ENCODE measurements at places on chromosomes 6 and 20.

DNA sequence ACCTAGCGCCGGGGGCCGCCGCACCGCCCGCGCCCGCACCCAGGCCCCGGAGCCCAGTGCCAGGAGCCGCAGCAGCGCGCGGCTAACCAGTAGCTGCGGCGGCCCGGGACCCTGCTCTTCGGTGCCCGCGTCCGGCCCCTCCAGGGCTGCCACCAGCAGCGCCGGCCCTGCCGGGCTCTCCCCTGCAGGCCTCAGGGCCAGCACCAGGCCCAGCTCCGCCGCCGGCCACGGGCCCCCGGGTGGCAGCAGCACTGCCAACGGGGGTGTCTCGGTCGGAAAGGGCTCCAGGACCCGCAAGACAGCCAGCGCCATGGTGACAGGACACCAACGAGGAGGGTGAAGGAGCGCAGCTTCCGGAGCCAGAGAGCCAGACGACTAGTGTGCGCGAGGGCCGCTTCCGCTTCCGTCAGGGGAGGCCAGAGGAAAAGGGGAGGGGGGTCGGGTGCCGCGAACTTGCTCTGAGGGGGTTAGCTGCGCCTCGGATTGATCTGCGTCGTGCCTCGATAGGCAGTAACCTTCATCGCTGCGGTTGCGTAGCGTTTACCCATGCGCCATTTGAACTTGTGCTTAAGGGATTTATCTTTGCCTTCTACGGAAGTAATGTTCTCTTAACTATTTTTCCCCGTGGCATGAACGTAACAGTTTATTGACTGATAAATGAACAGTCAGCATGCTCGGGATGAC is at the start of gene PEX6:
Gene PEX6, minus strand, starts transcription at position 343 of the 684 bp plus-strand sequence. Its CDS starts 31 bp downstream, at position 312.
- peak; percentile 91 for DNase-seq

GRCh38 chr6:40996591-40997233 is 42.3 kb downstream of the UNC5CL start:
- no peak for DNase-seq

- no peak for DNase-seq
These were observed 119.3 kb upstream of the CST7 start for GRCh38 chr20:24829649-24830370.

- DNase-seq = no peak
These were observed 81.9 kb downstream of the RALGAPA2 start for GRCh38 chr20:20630551-20630950.

- DNase-seq = no peak
These were observed 36.6 kb downstream of the EZR start for GRCh38 chr6:158782432-158783166.

DNA sequence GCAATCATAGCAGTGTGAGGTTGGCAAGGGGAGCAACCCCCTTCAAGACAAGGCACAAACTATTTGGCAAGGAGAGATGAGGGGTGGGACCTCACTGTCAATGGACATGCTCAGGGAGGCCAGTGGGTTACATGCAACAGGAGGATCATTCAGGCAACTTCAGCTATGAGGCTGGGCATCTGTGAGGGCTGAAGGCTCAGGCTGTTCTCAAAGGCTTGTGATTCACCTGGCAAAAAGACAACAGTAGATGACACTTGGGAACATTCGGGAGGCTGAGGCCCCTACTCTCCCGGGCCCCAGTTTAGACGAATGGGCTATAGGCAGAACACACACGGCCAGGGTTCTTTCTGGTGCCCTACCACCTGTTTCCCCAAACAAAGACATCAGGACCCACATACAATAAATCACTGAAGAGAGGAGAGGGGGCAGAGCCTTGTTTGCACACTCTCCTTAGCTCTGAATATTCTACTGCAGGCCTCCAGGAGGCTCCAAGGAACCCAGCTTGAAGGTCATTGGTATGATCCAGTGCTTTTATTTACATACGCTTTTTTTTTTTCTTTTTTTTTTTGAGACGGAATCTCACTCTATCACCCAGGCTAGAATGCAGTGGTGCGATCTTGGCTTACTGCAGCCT is 7.9 kb downstream of the TUBB start:
- DNase-seq = no peak

GRCh38 chr6:155235087-155235486 is 28.7 kb upstream of the CLDN20 start:
- DNase-seq = no peak

DNA sequence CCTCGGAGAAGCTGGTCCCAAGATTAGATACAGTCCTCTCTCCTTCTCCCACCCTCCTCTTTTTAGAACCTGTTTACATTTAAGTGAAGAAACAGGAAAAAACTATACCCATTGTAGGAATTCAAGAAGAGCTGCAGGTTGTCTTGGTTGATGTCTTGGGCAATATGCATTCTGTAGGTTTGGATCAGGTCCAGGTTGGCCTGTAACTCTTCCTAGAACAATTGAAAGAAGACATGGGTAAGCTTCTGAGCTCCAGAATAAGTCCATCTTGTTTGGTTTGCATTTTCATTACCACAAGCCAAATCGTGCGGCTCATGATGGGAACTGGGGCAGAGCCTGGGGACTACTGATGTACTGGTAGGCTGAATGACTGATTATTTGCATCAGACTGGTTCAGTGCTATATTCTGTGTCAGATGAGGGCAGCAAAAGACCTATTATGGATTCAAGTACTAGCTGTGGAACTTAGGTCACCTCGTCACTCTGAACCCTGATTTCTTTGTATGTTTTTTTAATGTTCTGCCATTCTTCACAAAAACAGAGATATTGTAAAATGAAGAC is 20.3 kb upstream of the SLA2 start:
- no peak for DNase-seq

- DNase-seq = no peak
These were observed 81.6 kb downstream of the PXDC1 start for GRCh38 chr6:3669916-3670315.

- no peak for DNase-seq
These were observed 339.2 kb upstream of the JAG1 start for GRCh38 chr20:11012975-11013374.

DNA sequence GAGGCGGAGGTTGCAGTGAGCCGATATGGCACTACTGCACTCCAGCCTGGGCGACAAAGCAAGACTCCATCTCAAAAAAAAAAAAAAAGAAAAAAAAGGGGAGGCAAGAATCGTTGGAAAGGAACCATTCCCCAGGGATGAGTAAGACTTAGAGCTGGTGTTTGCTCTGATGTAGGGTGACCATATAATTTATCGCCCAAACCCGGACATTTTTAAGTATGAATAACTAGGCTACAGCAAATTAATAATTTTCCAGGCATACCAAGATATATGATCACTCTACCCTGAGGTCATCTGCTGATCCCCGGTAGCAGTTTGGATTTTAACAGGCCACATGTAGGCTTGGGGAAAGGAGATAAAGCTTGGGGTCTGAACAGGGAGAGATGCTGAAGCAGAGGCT is 260.9 kb downstream of the BTBD9 start:
- no peak for DNase-seq

DNA sequence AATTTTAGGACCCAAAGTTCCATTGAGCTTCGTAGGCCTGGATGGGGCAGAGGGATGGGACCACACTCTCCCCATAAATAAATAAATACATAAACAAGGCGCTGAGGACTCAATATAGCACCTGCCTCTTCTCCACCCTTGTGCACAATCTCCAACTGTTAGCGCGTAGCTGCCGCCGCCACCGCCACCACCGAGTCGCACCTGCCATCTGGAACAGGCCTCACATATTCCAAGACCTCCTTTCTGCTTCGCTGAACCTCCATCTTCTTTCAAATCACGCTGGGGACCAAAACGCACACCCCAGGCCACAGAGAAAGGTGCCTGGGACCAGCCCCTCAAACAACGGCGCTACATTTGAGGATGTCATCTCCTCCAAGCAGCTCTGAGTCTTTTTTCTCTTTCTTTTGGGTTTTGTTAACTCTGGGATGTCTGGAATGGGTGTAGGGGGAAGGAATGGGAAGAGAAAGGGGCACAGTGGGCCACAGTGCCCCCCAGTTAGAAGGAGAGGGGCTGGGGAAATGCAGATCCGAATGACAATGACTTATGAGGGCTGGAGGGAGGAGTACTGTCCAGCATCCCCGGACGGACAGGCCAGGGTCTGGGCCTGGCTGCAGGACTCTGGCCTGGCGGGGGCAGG is 49.7 kb downstream of the NOL4L start:
- no peak for DNase-seq

GRCh38 chr6:70371454-70372105 is 41.7 kb upstream of the FAM135A start:
- no peak for DNase-seq

DNA sequence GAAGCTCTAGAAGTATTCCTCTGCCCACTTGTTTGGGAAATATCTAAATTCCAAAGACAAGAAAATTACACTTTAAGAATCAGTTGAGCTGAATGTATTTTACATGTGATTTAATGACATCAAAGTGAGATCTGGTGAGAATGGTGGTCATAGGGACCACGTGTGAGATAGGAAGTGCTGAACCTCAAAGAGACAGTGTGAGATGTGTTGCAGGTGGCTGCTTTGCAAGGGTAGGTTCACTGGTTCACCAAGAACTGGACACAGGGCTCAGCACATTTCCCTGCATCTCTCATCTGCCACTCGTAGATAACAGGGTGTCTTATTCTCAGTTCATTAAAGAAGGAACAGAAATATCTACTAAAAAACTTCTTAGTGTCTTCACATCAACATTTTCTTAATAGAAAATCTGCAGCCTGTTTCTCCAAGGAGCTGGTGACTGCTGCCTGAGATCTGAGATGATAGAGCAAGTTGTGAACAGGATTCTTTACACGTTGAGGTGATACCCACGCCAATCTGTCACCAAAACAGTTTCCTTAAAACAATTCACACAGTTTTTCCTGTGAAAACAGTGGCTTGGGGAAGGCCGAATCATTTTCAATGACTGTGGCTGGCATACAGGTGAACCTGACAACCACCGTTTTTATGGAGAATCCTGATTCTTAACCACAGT is 7.2 kb downstream of the CCR6 start:
- DNase-seq = no peak

GRCh38 chr20:4111440-4112411 is 96.4 kb upstream of the RNF24 start:
- no peak for DNase-seq

GRCh38 chr6:5840734-5841390 is 165.9 kb downstream of the NRN1 start:
- DNase-seq = no peak

DNA sequence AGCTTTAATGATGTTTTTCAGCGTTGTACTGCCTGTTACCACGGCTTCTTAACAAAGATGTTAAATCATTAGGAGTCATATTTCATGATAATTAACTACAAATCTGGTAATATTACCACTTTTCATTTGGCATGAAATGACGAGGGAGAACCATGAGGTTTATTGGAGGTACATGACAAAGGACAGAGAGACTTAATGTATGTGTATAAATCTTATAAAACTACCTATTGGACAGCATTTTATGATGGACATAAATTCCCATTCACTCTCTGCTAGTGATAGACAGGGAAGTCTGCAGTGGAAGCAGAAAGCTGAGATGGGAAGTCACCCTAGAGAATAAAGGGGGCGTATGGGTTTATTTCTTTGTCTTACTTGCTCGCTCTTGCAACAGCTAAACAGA is 949.9 kb upstream of the FLRT3 start:
- no peak for DNase-seq

- no peak for DNase-seq
These were observed 54.8 kb downstream of the TNFAIP3 start for GRCh38 chr6:137921823-137922222.

DNA sequence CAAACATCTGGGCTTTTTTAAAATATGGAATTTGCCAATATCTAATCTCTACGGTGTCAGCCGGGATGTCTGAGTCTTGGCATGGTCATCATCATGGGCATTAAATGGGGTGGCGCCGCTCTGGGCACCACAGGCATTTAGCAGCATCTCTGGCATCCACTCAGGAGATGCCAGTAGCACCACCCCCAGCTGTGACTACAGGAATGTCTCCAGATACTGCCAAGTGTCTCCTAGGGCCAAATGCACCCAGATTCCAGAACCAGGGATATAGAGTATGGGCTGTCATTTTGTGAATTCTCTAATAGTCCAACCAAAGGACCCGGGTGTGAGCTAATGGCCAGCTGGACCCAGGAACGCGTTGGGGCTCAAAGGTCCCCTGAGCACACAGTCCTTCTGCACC is 361.0 kb downstream of the TAF4 start:
- no peak for DNase-seq
